ENCODE measurements at places on chromosomes 7 and 10. TPM values are rescaled to one million over a fixed set of nuclear protein-coding genes. Genes with fewer than 3 reads are reported as not detected.

GRCh38 chr10:30114401-30114800, 55.0 kb upstream of the JCAD start:
- no peak for DNase-seq

The PEX1 gene
- total RNA-seq: 22.3 TPM

The FAM237B gene
- total RNA-seq: not detected

DNA sequence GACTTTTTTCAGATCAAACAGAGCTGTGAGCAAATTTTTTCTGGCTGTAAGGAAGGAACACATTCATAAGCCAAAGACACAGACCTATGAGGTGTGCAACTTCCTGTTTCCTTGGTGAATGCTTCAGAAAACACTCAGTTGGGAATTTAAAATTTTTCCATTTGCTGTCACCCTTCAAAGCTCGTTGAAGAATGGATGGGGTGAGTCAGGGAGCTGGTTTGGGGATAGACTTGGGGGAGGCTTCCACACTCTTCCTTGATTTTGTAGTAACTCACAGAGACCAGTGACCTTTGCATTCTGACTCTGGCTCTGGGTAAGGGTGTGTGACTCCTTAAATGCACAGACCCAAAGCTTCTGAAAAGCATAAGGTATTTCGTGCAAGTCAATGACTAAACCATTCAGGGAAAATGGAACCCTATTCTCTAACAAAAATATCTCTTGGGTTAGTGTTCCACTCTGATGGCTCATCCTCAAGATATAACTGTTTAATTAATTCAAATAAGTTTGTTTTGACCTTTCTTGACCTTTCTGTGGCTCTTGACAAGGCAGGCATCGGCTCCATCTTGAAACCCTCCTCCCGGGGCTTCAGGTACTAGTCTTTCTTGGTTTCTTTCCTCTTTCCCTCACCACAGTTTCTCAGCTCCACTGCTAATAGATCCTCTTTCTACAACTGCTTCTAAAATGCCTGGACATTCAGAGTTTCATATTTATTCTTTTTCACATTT, 227.8 kb upstream of the INHBA start:
- DNase-seq: peak; percentile 53

The PPRC1 gene
- total RNA-seq: 14.3 TPM

GRCh38 chr10:19908991-19909696, 92.9 kb downstream of the PLXDC2 start:
- no peak for DNase-seq

DNA sequence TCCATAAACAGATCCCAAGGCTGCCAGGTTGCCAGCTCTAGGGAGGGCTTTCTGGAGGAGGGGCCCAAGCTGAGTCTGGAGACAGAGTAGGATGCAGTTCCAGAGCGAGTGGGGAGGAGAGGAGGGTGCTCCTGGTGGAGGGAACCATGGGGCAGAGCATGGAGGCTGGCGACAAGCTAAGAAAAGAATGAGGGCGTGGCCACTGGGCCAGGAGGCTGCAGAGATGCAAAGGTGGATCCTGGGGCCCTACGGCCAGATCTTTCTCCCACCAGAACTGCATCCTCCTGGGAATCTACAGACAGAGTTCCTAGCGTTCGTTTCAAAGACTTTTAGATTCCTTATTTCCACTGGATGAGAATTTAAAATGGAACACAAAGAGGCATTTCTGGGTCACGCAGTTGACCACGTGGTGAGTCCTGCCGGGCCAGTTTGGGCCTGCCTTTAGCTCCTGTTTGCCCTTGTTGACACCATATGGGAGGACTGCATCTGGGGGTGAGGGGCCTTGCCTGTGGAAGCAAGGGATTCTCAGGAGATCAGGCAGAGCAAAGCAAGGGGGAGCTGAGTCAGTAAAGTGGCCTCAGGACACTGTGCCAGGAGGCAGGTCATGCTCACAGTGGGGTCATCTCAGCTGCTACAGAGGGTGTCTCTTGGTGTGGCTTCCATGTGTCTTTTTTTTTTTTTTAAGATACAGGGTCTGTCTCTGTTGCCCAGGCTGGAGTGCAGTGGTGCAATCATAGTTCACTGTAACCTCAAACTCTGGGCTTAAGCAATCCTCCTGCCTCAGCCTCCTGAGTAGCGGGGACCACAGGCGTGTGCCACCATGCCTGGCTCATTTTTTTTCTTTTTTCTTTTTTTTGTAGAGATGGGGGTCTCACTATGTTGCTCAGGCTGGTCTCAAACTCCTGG, 137.8 kb downstream of the SH3PXD2A start:
- no peak for DNase-seq
